ENCODE measurements at places on chromosomes 12 and 14.

GRCh38 chr14:22536853-22537338, 52.1 kb downstream of the DAD1 start:
- peak; percentile 93 for DNase-seq

DNA sequence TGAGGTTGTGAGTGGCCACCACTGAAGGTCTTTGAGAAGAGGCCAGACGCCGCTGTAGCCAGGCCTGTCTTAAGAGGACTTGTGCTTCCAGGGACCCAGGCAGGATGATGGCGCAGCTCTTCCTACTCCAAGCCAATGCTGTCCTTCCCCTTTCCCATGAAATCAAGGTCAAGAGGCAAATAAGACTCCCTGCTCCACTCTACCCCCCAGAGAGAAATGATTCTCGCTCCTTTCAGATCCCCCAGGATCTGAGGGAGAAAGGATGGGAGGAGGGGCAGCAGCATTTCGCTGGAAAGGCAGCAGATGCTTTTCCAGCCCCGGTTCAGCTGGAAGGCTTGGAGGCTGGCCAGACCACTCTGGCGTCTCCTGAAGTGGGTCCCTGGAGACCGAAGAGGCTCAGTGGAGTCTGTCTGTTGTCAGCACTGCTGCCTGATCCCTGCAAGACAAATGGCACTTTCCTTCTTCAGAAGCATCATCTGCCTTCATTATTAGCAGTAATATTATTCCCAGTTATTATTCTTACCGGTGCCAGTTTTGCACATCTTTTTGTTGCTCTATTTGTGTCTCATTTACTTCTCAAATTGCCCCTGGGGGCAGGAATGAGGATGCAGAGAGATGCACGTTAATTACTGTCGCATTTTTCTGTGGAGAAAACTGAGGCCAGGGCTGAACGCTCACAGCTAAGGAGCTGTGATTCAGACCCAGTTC, 51.4 kb downstream of the C14orf132 start:
- no peak for DNase-seq

DNA sequence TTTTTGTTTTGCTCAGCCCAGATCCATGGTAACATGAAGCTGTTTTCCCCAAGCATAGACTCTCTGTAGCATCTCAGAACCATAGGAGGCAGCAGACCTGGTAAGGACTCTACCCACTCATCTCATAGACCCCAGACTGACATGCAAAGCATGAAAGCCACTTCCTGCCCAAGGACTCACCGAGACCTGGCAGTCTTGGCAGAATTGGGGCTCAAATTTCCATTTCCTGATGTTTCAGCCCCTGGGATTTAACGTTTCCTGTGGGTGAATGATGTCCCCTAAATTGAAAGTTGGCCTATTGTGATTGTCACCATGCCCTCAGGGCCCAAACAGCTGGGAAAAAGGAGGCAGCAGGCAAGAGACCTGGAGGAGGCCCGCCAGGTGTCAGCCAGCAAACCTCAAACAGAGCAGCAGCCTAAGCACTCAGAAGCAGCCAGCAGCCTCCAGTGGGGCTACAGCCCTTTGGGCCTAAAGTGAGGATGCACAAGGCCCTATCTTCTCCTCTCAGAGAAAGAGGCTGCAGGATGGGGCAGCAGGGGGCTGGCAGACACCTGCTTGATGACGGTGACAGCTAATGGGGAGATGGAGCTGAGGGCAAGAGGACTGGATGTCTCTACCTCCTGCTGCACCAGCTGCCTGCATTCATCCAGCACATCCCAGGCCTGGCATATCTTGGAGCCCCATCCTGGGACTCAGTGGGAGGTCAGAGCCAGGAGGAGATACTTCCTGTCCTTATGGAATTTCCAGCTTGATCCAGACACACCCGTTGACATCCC, 8.5 kb downstream of the KRT85 start:
- no peak for DNase-seq

DNA sequence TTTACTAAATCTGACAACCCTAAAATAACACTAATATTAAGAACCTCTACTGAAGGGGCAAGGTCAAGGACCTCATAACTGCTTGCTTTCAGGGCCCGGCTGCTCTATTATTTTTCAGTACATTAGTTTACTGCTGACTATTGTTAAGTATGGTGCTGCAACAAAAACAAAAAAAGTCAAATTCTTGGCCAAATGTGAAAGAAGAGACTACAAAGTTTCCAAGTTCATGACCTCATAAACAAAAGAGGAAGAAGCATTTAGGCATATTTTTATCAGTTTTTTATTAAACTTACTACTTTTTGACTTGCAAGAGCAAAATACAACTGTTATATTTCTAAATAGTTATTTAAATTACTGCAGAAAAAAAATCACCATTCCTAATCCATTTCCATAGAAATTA, 109.8 kb upstream of the GPHB5 start:
- DNase-seq, result no peak

DNA sequence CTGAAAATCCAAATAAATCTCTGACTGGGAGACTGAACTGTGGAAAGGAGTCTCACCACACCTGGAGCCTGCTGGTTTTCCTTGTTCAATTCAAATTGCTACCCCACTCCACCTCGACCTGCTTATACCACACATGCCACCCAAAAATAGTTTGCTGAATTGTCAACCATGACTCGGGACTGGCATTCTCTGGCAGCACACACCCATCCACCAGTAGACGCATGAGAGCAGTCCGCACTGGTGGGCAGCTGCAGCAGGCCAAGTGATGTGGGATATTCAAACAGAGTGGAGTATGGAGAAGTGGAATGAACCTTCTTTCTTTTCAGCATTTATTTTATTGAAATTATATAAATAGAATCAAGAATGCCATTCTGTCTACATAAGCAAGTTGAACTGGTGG, 38.7 kb upstream of the SYCP3 start:
- DNase-seq, result no peak

DNA sequence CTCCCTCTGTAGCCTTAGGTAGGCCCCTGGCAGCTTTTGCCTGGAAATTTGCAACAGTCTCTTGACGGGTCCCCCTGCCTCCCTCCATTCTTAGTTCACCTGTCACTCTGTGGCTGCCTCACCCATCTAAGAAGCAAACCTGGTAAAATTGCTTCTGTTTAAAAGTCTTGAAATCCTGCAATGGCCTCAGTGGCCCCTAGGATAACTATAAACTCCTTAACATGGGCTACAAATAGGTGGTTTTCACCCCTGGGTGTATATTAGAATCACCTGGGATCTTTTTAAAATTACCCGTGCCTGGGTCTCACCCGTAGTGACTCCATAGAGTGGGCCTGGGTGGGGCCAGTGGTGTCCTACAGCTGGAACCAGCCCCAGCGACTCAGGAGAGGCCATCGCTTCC, 332.7 kb downstream of the CACNA1C start:
- no peak for DNase-seq

GRCh38 chr14:101628471-101628966, 67.2 kb downstream of the DIO3 start:
- DNase-seq, result no peak

DNA sequence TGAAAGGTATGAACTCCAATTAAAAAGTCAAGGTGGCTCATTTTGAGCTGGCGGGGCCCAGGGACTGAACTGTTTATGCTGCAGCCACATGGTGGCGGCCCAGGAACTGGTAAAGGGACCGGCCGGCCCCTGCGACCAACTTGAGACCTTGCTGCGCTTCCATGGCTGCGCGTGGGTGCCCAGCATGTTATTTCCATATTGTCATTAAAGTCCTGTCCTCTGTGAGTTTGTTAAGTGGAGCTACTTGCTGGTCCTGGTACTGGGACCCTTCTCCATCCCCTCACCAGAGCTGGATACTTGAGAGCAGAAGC, 62.3 kb downstream of the BEGAIN start:
- DNase-seq, result no peak

DNA sequence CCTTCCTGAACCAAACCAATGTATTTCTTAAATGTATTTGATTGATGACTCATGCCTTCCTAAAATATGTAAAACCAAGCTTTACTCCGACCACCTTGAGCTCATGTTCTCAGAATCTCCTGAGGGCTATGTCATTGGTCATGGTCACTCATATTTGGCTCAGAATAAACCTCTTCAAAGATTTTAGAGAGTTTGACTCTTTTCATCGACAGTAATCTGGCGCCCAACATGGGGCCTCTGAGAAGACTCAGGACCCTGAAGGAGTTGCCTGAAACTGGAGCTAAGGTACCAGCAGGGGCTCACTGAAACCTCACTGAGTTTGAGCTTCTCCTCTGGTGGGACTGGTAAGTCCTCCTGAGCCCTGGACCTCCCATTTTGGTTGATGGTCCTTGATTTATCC, 17.2 kb upstream of the PSMC1 start:
- no peak for DNase-seq

GRCh38 chr12:112327209-112327938, 54.9 kb downstream of the HECTD4 start:
- DNase-seq, result no peak

GRCh38 chr12:76997011-76997780, 68.2 kb downstream of the E2F7 start:
- no peak for DNase-seq

- no peak for DNase-seq
These were observed 14.7 kb downstream of the SUSD6 start for GRCh38 chr14:69626132-69626500.

DNA sequence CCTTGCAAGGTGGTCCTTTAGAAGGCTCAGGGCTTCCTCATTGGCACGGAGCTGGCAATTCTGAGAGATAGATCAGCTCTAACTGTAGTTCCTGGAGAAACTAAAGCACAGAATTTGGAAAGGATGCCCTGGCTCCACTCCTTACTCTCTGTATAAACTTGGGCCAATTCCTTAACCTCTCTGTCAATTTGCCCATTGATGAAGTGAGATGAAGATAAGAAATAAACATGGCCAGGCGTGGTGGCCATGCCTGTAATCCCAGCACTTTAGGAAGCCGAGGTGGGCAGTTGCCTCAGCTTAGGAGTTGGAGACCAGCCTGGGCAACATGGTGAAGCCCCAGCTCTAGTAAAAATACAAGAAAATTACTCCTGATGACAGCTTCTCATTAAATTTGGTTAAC, 34.0 kb upstream of the COX6A1 start:
- no peak for DNase-seq

GRCh38 chr12:88419794-88420193, 160.5 kb downstream of the KITLG start:
- DNase-seq, result no peak

- no peak for DNase-seq
These were observed 205.0 kb downstream of the AKAP6 start for GRCh38 chr14:32534145-32534544.

DNA sequence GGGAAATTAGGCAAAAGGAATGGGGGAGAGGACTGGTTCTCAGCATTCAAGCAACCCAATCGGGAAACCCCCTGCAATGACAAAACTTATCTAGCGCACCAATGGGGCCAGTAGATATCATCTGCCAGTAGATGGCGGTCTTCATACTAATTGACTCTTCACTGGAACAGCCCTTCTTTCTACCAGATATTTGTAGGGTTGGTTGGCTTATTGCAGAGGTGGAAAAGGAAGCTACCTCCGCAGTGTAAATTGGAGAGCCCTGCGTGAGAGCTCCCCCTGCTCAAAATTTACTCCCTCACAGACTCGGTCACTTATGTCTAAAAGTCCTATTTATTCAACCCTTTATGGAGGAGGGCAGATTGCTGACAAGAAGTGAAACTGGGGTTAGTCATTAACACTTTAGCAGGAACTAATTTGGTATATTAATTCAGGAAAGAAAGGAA, 166.1 kb upstream of the CCND2 start:
- no peak for DNase-seq

- no peak for DNase-seq
These were observed 25.0 kb upstream of the GALNT9 start for GRCh38 chr12:132354211-132354981.

- DNase-seq, result no peak
These were observed 245.9 kb downstream of the CHST11 start for GRCh38 chr12:104702565-104703139.

GRCh38 chr14:21723431-21724045, 49.9 kb upstream of the OR4E1 start:
- DNase-seq, result no peak

- DNase-seq, result no peak
These were observed 290.7 kb downstream of the NPAS3 start for GRCh38 chr14:33229269-33229929.

GRCh38 chr12:71014180-71014785, 93.7 kb upstream of the PTPRR start:
- no peak for DNase-seq

GRCh38 chr12:114673169-114673833, 10.7 kb downstream of the TBX3 start:
- no peak for DNase-seq

- DNase-seq, result no peak
These were observed 280.5 kb downstream of the FBXL14 start for GRCh38 chr12:1313906-1314305.

- DNase-seq, result no peak
These were observed 27.8 kb downstream of the SLC25A47 start for GRCh38 chr14:100350986-100351385.

GRCh38 chr12:94458877-94459727, 565 bp downstream of the CEP83 start:
- DNase-seq, result no peak

GRCh38 chr12:16515666-16516065, 90.3 kb downstream of the LMO3 start:
- DNase-seq, result no peak

- peak; percentile 92 for DNase-seq
These were observed 1.5 kb upstream of the KRT5 start for GRCh38 chr12:52521568-52522266.

- DNase-seq, result no peak
These were observed 11.5 kb downstream of the DUSP16 start for GRCh38 chr12:12551115-12551514.

DNA sequence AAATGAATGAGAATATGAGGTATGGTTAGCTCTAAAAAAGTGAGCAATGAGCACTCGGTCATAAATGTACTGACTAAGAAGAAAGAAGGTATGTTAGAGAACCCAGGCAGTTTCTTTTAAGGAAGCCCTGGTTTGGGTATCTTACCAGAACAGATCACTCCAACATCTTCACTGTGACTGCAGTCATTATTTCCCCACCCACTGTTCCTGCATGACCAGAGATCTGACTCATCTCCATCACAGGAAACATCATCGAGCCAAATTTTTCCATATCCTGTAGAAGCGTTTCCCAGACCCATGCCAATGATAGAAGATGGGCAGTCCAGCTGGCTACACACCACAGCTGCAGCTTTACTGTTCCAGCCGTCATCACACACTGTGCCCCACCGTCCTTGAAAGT, 48.0 kb downstream of the CD163L1 start:
- no peak for DNase-seq

DNA sequence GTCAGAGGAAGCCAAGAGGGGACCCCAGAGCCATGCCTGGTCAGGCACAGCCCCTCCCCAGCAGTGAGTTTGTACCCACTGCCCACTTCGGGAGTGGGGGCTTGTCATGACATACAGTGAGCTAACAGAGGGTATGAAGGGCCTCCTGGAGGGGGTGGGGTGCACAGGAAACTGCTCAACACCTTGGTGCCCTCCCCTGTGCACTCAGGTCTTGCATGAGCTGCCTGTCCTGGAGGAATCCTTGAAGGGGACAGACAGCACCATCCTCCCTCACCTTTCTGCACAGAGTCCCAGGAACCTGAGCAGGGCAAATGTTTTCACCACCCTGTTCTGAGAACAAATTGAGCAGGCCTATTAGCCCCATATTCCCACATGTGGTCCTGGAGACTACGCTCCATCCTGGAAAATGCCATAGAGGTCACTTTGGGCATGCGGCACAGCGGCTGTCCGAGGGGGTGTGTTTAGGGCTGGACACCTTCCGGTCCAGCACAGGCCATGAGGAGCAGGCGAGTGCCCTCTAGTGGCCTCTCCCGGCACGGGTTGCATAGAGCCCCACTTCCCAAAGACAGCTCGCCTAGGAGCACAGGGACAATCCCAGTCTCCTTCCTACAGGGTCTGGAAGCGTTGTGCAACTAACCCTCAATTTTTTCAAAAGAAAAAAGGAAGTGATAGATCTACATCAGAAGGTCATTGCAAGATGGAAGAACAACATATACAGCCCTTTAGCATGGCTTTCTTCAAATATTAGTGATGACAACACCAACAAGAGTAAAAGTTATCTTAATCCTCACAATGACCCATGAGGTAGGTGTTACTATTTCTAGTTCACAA, 31.9 kb upstream of the ZFP36L1 start:
- no peak for DNase-seq

Measured in epithelial cell of prostate (primary cell).